Smooth muscle cell of the umbilical artery (primary cell): ENCODE measurements at places on chromosomes 6 and 20. TPM values are rescaled to one million over a fixed set of nuclear protein-coding genes. Genes with fewer than 3 reads are reported as not detected.

The TBXT gene
- total RNA-seq = not detected in 2 replicates

The LPA gene
- total RNA-seq = not detected in 2 replicates

The AKAP12 gene
- total RNA-seq = 47.5 and 99.7 TPM in 2 replicates

The CCN6 gene
- not detected in 2 replicates for total RNA-seq

The SLC35F1 gene
- total RNA-seq = not detected in 2 replicates

The FAM209B gene
- not detected in 2 replicates for total RNA-seq

The CDSN gene
- total RNA-seq = not detected in 2 replicates

The HTR1B gene
- total RNA-seq = under 0.01 and 2.7 TPM in 2 replicates

The PTP4A1 gene
- total RNA-seq = 112 and 143 TPM in 2 replicates

The DDX27 gene
- 26.1 and 41.7 TPM in 2 replicates for total RNA-seq

The HLA-DMB gene
- not detected in 2 replicates for total RNA-seq

The ZNF451 gene
- 70.7 and 86.0 TPM in 2 replicates for total RNA-seq

The SNAP25 gene
- total RNA-seq = 4.6 and 5.6 TPM in 2 replicates
